CD4-positive, alpha-beta T cell treated with Interleukin-12 subunit alpha and Interleukin-12 subunit beta, for 1 hour (primary cell): ENCODE measurements at places on chromosomes 11 and 22.
A peak's percentile ranks its signal among the peaks of the same experiment; 100 is the strongest.

GRCh38 chr22:17873116-17873515 is 98.8 kb upstream of the BID start:
- DNase-seq: no peak

- DNase-seq: no peak
These were observed 37.5 kb downstream of the PDHX start for GRCh38 chr11:34953955-34954354.

- DNase-seq: peak; percentile 51
These were observed 16.3 kb upstream of the CYP2R1 start for GRCh38 chr11:14908214-14908880.

DNA sequence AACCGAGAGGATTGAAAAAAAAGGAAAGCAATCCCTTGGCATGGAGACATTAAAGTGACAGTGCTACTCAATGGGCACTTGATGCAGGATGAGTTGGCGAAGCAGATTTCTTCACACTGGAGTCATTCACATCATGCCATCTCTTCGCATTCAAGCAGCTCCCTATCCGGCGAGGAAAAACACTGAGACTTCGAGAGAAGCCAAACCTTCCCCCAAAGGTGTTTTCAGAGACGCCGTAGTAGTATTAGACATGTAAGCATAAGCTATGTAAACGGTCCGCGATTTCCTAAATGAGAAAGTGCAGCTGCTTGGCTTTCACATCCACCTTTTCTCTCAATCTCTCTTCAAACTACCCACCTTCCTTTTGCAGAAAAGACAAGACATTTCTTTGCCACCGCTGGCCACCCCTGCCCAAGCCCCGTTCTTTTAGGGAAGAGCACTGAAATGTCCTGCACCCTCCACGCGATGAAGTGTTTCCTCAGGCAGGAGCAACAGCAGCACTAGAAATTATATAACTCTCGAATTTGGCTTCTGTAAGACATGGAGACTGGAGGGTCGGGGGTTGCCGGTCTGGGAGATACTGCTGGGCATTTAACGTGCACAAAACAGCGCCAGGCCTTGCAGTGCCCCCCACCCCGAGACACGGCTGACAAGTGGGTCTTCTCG is at the start of gene DLG2:
TSS of gene DLG2 (minus strand) at position 13 of the 666 bp plus-strand sequence.
- DNase-seq: peak; percentile 8

- no peak for DNase-seq
These were observed 253.5 kb upstream of the PLET1 start for GRCh38 chr11:112514011-112514740.

- no peak for DNase-seq
These were observed 402.3 kb upstream of the NARS2 start for GRCh38 chr11:78977009-78977408.
